ENCODE measurements at places on chromosomes 7 and 10. TPM values are rescaled to one million over a fixed set of nuclear protein-coding genes. Genes with fewer than 3 reads are reported as not detected.

KAZALD1 gene
- 15.3 TPM for polyA plus RNA-seq

GDF2 gene
- not detected for polyA plus RNA-seq

NME8 gene
- polyA plus RNA-seq = not detected

ELOVL3 gene
- polyA plus RNA-seq = 0.27 TPM

GBX1 gene
- polyA plus RNA-seq = not detected

SPDYE16 gene
- not detected for polyA plus RNA-seq

CUZD1 gene
- 0.52 TPM for polyA plus RNA-seq

PILRA gene
- 0.15 TPM for polyA plus RNA-seq

PON3 gene
- polyA plus RNA-seq = not detected

TMEM184A gene
- 0.05 TPM for polyA plus RNA-seq

FAM25G gene
- not detected for polyA plus RNA-seq

SPDYE5 gene
- polyA plus RNA-seq = not detected

IGF2BP3 gene
- 21.6 TPM for polyA plus RNA-seq

EXOC4 gene
- 79.6 TPM for polyA plus RNA-seq

MYH16 gene
- polyA plus RNA-seq = not detected

LIPK gene
- not detected for polyA plus RNA-seq

Data from fibroblast of lung (primary cell).